ENCODE measurements at places on chromosomes 3 and 15.

DNA sequence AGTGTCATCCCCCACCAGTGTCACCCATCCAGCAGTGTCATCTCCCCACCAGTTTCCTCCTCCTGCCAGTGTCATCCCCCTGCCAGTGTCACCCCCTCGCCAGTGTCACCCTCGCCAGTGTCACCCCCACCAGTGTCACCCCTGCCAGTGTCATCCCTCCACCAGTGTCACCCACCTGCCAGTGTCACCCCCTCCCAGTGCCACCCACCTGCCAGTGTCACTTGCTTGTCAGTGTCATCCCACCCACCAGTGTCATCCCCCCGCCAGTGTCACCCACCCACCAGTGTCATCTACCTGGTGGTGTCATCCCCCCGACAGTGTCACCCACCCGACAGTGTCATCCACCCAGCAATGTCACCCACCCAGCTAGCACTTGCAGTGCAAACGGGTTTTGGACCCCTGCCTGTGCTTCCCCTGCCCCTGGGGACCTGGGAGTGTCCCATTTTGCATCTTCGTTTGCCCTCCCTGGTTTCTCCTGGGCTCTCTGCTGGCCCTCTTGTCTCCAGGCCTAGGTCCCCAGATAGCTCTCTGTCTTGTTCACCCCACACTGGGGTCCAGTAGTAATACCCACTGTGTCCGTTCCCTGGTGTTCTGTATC is 99.8 kb upstream of the PRR20G start:
- no peak for DNase-seq

DNA sequence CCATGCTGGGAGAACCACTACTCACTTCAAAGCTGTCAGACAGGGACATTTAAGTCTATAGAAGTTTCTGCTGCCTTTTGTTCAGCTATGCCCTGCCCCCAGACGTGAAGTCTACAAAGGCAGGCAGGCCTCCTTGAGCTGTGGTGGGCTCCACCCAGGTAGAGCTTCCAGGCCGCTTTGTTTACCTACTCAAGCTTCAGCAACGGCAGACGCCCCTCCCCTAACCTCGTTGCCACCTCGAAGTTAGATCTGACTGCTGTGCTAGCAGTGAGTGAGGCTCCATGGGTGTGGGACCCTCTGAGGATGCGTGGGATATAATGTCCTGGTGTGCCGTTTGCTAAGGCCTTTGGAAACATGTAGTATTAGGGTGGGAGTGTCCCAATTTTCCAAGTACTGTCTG is 276.7 kb downstream of the ZIC4 start:
- no peak for DNase-seq

DNA sequence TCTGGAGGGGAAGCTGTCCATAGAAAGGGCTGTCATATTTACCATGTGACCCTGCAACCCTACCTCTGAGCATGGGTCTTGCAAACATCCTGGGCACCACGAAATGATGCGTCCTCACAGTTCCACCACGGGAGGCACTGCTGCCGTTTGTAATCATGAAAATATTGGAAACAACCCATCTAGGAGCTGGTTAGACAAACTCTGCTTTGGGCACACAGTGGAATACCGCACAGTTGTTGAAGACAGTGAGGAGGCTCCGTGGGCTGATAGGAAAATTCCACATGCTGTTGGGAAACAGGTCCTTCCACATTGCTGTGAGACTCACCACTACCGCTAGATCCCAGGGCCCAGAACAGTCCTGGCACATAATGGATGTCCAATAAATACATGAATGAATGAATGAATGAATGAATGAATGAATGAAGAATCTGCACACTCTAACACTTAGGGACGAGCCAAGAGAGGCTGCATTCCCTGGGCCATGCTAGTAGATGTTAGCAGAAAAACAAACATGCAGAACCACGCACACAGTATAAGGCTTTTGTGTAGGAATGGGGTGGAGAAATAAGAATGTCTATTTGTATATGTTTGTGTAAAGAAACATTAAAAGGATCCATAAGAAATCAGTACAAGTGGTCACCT is 40.6 kb downstream of the TPRA1 start:
- no peak for DNase-seq

GRCh38 chr3:85050821-85051220 is 92.0 kb downstream of the CADM2 start:
- no peak for DNase-seq

GRCh38 chr3:122598556-122598955 is 21.1 kb downstream of the PARP15 start:
- no peak for DNase-seq

- no peak for DNase-seq
These were observed 25.2 kb downstream of the ARPP21 start for GRCh38 chr3:35664460-35664919.

- DNase-seq = no peak
These were observed 40.3 kb upstream of the TSC22D2 start for GRCh38 chr3:150367757-150368156.

- DNase-seq = no peak
These were observed 103.3 kb downstream of the WDR76 start for GRCh38 chr15:43930079-43930478.

DNA sequence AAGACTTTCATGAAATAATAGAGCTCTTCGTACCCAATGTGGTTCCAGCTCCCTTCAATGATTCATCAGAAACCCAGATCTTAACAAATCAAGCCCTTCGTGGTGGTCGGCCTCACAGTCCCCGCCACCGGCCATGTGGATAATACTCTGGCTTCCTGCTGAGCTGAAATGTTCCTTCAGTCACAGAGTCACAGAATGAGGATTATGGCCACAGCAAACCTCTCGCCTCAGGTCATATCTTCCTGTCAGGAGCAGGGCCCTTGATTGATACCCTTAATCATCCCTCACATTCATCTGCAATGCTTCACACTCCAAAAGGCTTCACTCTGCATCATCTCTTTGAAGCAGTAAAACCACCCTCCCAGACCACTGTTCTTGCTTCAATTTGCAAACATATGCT is 452.6 kb downstream of the OCA2 start:
- no peak for DNase-seq

DNA sequence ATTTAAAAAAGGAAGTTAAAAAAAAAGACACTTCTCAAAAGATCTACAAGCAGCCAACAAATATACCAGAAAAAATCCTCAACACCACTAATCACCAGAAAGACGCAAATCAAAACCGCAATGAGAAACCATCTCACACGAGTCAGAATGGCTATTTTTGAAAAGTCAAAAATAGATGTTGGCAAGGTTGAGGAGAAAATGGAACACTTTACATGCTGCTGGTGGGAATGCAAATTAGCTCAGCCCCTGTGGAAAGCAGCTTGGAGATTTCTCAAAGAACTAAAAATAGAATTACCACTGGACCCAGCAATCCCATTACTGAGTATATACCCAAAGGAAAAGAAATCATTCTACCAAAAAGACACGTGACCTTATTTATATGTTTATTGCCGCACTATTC is 574.7 kb upstream of the ADAMTS9 start:
- no peak for DNase-seq

GRCh38 chr15:64102497-64102896 is 6.7 kb downstream of the SNX1 start:
- DNase-seq = no peak

DNA sequence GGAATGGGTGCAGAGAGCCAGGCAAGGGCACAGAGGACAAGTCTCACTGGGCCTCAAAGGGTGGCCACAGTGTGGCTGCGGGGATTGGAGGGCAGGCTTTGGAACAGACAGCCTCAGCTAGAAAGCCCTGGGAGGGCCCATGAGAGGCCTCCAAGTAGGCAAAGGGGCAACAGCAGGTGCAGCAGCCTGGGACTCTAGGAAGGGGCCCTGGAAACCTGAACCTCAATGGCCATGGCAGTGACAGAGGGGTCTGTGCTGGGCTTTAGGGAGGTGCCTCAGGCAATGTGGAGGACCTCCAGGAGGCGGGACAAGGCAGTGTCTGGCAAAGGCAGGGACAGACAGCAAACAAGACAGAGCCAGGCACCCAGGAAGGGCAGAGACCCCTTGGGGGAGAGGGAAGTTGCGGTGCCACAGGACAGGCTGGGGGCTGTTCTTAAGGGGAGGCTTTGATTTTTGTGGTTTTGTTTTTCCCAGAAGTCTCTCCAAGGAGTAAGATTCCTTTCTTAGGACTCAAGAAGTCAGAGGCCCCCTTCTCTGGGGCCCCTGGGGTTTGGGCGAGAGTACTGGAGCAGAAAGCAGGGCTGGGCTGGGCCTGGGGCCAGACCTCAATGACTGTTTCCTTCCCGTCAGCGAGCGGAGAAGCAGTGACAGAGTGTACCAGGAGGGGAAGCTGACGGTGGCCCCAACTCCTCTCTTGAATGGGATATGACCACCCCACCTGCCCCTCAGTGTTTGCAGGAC is 9.7 kb downstream of the STOML1 start:
- no peak for DNase-seq

- no peak for DNase-seq
These were observed 68.9 kb upstream of the NR2F2 start for GRCh38 chr15:96261575-96262034.

DNA sequence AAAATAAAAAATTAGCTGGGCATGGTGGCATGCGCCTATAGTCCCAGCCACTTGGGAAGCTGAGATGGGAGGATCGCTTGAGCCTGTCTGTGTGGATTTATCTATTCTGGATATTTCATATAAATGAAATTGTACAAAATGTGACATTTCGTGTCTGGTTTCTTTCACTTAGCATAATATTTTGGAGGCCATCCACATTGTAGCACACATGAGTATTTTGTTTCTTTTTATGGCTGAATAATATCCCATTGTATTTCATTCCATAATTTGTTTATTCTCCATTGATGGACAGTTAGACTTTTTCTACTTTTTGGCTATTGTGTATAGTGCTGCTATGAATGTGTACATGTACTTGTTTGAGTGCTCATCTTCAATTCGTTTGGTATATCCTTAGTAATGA is 52.9 kb upstream of the DYNC1LI1 start:
- DNase-seq = no peak

- no peak for DNase-seq
These were observed 374.3 kb downstream of the RBMS3 start for GRCh38 chr3:29655015-29655747.

DNA sequence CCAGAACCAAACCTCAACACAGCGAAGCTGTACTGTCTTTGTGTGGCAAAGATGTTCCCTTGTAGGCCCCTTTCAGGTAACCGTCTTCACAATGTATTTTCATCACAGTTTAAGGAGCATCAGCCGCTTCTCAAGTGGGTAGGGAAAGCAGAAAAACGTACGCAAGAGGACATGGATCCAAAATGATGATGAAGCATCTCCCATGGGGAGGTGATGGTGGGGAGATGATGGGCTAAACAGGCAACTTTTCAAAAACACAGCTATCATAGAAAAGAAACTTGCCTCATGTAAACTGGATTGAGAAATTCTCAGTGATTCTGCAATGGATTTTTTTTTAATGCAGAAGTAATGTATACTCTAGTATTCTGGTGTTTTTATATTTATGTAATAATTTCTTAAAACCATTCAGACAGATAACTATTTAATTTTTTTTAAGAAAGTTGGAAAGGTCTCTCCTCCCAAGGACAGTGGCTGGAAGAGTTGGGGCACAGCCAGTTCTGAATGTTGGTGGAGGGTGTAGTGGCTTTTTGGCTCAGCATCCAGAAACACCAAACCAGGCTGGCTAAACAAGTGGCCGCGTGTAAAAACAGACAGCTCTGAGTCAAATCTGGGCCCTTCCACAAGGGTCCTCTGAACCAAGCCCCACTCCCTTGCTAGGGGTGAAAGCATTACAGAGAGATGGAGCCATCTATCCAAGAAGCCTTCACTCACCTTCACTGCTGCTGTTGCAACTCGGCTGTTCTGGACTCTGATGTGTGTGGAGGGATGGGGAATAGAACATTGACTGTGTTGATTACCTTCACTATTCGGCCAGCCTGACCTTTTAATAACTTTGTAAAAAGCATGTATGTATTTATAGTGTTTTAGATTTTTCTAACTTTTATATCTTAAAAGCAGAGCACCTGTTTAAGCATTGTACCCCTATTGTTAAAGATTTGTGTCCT is 60.0 kb downstream of the AAGAB start:
- no peak for DNase-seq

- no peak for DNase-seq
These were observed 501.5 kb upstream of the THBS1 start for GRCh38 chr15:39079296-39079847.

DNA sequence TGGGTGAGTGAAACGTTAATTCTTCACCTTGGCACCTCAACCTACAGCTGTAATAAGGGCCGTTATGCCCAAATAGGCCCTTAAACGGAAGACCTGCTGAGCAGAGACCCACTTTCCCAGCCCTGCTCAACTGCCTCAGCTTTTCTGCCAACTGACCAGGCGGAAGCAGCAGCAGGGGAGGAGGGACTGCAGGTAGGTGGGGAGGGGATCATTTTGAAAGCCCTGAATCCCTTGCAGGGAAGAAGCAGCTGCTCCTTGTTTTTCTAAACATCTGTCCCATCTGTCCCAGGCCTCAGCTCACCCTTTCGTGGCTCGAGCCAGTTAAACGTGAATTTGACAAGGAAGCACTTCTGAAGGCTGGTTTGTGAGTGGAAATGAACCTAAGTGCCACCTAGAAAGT is 978 bp upstream of the CMC1 start:
- DNase-seq = no peak

- no peak for DNase-seq
These were observed 1.4 kb upstream of the ZNF710 start for GRCh38 chr15:89999676-90000185.

DNA sequence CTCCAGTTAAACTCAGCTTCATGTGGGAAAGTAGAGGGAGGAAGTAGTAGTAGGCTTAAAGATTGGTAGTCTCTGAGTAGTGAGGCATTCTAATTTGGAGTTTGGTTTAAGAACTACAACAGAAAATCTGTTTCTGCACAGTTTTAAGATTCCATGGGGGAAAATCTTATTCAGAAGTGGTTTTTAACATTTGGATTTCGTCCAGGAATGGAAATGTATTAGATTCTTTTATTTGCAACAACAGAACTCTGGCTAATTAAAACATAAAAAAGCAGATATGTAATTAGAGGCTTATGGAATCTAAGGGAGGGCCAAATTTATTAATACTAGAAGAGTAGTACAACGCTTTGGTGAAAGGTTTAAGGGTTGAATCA is 36.0 kb downstream of the NECTIN3 start:
- DNase-seq = no peak

DNA sequence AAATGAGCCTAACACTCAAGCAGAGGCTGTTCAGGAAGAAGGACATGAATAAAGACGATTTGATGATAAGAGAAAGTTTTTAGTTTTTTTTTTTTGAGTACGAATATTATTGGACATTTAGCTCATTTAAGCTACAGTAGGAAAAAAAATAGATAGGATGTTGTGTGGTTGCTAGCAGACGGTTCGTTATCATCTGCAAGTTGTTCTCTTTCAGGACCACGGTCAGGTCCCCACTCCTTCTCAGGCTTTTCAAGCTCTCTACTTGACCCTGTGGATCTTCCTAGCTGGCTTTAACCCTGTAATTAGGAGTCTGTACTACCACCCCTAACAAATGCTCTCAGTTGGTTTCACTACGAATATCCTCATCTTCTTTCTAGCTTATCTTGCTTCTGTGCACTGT is 1.1 kb downstream of the KCNH8 start:
- no peak for DNase-seq

GRCh38 chr3:41652506-41652905 is 309.4 kb downstream of the ULK4 start:
- DNase-seq = no peak

- no peak for DNase-seq
These were observed 417.9 kb downstream of the MECOM start for GRCh38 chr3:169245631-169246030.

GRCh38 chr3:23113455-23114171 is 89.5 kb upstream of the UBE2E2 start:
- no peak for DNase-seq

GRCh38 chr3:101778385-101779046 is 495 bp upstream of the NXPE3 start:
- DNase-seq = no peak
